ENCODE measurements at places on chromosomes 16 and 17. TPM values are rescaled to one million over a fixed set of nuclear protein-coding genes. Genes with fewer than 3 reads are reported as not detected.

AANAT gene
- 0.22 TPM for polyA plus RNA-seq

CCL8 gene
- polyA plus RNA-seq = not detected

CHST4 gene
- 0.32 TPM for polyA plus RNA-seq

EVI2A gene
- polyA plus RNA-seq = 3.7 TPM

CDH1 gene
- 113 TPM for polyA plus RNA-seq

TP53TG3B gene
- not detected for polyA plus RNA-seq

HS3ST3A1 gene
- 1.2 TPM for polyA plus RNA-seq

ALOXE3 gene
- polyA plus RNA-seq = not detected

PIGS gene
- polyA plus RNA-seq = 98.4 TPM

CDRT15 gene
- polyA plus RNA-seq = 0.43 TPM

CES1 gene
- polyA plus RNA-seq = 35.8 TPM

GPR139 gene
- not detected for polyA plus RNA-seq

SLC38A8 gene
- not detected for polyA plus RNA-seq

Measured in left renal pelvis (tissue), 4 donors.